ENCODE measurements at places on chromosomes 12 and 14.

GRCh38 chr14:24347134-24347533 is 7.3 kb upstream of the RIPK3 start:
- no peak for DNase-seq

- DNase-seq = no peak
Measured at GRCh38 chr14:59534361-59534987, 42.1 kb downstream of the CCDC175 start.

- no peak for DNase-seq
Measured at GRCh38 chr14:93759719-93760307, 28.5 kb downstream of the PRIMA1 start.

DNA sequence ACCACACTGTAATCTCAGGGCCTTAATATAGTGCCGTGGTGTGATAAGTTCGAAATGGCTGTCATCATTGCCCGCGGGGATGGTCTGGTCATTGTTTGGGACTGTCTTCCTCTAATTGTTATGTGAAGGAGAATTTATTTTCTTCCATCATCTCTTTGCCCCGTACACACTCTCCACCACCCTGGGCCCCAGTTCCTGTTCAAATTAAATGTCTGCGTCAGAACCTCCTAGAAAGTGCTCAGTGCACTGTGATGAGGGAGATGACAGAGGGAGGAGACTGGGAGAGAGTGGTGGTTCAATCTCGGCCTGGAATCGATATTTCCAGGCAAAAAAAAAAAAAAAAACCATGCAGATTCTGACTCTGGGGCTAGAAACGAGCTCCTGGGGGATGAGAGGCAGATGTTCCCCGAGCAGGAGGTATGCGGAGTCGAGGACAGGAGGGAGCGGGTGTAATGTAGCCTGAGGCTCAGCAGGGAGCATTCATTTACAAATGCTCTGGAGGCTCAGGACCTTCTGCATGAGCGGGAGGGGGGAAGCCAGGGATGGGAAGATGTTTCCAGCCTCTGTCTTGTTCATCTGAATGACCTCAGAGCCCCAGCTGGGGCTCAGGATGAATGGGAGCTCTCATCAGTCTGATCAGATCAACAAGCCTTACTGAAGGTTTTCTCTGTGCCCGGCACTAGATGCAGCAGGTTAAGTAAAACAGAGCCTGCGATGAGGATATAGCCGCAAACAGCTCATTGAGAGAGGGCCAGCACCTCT is 219.5 kb downstream of the TBX5 start:
- DNase-seq = peak; percentile 95

GRCh38 chr12:54460317-54460923 is 13.0 kb downstream of the GTSF1 start:
- DNase-seq = no peak

DNA sequence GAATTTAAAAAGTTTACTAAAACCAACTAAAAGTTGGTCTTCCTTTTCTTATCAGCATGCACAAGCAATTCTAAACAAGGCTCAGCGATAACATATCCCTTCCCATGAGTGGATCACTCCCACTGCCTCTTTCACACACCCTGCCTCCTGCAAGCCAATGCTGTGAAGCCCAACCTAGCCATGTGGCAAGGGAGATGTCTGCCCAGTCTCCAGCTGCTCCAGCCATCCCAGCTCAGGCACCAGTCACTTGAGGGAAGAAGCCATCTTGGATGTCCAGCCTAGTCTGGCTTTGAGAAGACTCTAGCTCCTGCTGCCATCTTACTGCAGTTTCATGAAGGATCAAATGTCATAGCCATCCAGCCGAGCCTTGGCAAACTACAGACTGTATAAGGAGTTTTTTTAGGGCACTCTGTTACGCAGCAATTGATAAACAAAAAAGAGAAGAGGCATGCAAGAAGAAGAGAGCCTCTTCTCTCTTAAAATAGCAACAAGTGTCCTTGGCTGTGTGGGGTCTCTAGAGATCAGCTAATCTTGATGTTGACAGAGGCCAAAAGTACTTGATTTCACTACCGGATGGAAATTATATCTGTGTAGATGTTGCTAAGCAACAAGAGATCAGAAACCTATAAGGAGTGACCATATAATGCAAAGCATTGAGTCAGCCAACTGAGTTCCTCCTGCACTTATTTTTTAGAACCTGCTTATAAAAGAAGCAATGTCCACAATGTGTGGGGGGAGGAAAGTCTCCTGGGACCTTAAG is 108.9 kb downstream of the PTCSC3 start:
- no peak for DNase-seq

GRCh38 chr12:94707892-94708291 is 57.5 kb upstream of the TMCC3 start:
- DNase-seq = no peak

DNA sequence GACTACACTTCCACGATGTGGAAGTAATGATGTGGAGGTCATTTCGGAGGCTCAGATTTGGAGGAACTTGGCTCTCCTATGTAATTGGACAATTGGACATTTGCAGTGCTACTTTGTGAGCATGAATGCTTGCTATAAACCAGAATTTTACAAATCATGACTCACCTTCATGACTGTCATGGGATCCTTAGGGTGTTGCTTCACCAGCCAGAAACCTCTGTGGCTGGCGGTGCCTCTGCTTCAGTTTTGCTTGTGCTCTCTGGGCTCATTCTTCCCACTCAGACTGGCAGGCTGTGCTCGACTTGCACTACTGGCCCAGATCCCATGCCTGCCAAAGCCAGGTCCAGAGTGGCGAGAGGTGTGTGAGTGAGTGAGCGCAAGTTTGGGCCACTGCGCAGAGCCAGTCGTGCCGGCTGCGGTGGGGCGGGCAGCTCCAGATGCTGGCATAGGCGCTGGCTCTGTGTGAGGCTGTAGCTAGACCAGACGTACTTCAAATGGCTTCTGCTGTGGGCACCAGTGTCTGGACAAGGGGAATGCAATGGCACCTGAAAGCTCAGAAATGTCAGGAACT is 387.8 kb downstream of the AEBP2 start:
- no peak for DNase-seq

GRCh38 chr14:39247256-39247655 is 13.5 kb downstream of the MIA2 start:
- no peak for DNase-seq

DNA sequence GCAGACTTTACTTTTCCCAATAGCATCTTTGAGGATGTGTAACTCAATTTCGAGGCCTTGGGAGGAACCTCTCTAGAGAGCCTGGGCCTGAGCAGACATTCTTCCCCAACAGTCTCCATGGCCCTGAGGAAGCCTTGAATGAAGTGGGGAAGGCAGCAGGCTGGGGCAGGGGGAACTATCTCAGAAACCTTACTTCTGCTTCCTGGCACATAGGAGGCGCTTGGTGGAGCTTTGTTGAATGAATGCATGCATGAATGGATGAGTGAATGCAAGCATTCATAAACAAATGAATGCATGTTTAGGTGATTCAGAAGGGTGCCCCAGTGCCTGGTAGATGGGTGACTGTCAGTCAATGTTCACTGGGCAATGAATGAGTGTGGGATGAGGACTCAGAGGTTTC is 58.3 kb downstream of the GALNT16 start:
- no peak for DNase-seq

GRCh38 chr14:94005324-94006073 is 8.4 kb downstream of the CCDC197 start:
- DNase-seq = no peak

- no peak for DNase-seq
Measured at GRCh38 chr12:34186492-34186891, 164.2 kb downstream of the ALG10 start.

- DNase-seq = no peak
Measured at GRCh38 chr12:91404441-91404840, 221.8 kb upstream of the DCN start.

DNA sequence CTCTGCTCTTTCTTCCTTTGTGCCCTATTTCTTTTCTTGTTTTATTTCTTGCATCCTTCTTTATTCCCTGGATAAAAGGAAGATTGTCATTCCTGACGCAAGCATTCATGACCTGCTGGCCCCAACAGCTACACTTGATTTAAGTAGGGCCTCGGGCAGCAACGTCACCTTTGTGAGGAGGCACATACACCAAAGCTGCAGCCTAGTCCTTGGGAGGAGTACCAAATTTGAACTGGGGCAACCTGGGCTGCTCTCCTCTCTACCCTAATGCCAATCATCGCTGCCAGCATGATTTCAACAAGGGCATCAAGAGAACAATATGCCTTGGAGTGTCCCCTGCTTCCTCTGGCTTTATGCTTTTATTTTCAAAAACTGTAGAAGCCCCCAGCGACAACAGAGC is 76.4 kb downstream of the C12orf50 start:
- no peak for DNase-seq

DNA sequence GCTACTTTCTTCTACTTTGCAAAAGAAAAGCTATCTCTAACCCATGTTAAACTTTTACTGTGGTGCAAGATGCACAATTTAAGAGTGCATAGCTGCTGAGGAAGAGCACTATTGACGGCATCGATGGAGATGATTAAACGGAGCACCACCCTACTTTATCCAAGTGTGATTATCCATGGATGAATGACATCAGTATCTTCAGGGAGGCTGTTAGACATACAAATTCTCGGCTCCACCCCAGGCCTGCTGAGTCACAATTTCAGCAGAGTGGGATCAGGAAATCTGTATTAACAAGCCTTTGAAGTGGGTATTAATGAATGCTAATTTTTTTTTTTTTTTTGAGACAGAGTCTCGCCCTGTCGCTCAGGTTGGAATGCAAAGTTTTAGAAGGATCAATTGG is 16.2 kb downstream of the SLC2A14 start:
- DNase-seq = no peak

- no peak for DNase-seq
Measured at GRCh38 chr14:20435582-20436362, at the start of gene KLHL33. TSS of gene KLHL33 (minus strand) at chr14:20436166. CDS start at chr14:20435811, 355 bp downstream.

GRCh38 chr12:105342464-105342863 is 12.0 kb downstream of the C12orf75 start:
- DNase-seq = no peak

DNA sequence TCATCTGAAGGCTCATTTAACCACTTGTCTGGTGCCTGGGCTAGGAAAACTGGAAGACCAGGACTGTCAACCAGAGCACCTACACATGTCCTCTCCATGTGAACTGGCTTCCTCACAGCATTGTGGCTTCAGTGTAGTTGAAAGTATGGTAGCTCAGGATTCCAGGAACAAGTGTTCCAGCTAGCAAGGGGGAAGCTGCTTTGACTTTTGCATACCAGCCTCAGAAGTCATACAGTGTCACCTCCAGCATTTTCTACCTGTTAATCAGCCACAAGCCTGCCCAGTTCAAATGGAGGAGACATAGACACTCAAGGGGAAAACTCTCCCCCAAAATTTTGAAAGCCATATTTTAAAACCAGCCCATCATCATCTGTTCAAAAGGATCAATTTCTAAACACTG is 212.8 kb upstream of the CAND1 start:
- no peak for DNase-seq

DNA sequence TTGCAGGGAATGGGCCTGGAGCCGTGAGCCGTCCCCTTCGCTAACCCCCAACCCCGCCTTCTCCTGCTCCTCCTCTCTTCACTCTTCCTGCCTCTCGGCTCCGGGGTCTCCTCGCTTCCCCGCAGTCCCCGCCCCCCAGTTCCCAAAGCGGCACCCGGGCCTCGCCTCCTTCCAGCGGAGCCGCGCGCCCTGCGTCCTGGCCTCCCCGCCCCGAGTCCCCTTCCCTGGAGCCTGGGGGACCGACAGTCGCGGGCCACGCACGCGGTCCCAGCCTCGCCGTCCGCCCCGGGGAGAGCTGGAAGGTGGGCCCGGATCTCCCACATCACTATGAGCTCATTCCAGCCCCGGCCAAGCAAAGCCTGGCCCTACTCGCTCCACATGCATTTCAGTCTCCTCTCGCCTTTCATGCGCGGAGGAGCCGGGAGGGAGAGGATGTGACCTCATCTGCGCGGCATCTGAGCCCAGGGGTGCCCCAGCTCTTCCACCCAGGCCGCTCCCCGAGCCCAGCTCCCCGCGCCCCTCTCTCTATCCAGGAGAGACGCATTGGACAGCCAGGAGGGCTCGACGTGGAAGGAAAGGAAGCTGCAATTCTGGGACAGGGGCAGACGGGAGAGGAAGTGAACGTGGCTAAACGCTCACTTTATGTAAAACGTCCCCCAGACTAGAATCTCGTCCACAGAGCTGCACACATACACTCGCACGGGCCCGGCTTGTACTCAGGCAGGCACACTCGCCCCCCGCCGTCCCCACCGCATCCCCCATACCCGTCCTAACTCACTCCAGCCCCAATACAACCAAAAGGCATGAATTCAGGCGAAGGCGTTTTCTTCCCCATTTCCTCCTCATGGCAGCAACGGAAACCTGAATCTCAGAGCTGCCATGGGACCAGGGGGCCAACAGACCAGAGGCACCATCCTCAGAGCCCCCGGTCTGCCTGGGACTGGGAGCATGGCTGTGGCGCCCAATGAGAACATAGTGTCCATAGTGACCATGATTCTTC is 108.7 kb upstream of the CCND2 start:
- peak; percentile 89 for DNase-seq

- DNase-seq = peak; percentile 68
Measured at GRCh38 chr12:111529424-111530368, 69.4 kb downstream of the ATXN2 start.

DNA sequence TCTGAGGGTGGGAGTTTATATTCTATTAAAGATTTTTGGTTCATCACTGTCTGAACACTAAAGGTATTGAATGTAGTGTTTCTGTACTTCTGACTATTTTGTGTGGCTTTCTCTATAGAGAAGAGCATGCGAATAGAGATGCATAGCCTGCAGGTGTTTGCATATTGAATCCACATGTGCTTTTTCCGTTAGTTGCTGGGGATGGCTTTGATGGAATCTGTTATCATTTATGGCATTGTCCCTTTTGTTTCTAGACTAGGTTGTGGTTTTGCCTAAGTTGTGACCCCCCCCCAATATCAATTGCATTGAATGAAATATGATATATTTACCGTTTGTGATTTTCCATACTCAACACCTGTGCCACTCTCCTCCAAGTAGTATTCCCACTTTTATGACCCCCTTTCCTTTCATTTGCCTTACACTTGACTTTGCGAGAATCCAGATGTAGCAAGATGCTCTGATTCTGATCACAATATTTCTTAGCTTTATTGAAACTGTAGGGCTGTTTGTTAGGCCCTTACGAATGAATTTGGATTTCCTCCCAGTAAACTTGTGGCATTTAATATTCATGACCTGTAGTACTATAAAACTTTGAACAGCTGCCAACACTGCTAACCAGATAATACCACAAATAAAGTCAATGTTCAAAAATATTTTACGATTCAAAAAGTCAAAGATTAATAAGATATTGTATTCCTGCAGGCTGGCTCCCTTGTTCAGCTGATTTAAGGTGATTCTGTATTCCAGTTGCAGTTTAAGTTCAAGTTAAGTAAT is 176.4 kb downstream of the TMTC2 start:
- DNase-seq = no peak

DNA sequence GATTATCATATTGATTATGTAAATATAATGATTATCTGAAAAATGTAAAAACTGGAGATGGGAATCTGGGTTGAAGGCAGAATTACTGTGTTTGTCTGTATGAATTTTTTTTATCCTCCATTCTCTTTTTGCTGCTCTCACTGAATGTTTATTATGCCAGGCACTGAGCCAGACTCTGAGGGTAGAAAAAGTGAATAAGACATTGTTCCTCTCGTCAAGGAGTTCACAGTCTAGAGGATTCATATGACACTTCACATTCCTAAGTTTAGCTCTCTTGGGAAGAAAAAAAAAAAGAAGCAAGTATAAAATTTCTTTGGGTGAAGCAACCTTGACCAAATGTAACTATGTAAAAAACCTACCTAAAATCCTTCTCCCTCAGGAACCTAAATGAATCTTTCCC is 120.9 kb upstream of the LMO3 start:
- no peak for DNase-seq

- no peak for DNase-seq
Measured at GRCh38 chr12:52789637-52790426, 6.1 kb downstream of the KRT3 start.

All from NT2/D1 (cell line).